Fibroblast of lung (primary cell): ENCODE measurements at places on chromosomes 6 and 20. TPM values are rescaled to one million over a fixed set of nuclear protein-coding genes. Genes with fewer than 3 reads are reported as not detected.
A peak's percentile ranks its signal among the peaks of the same experiment; 100 is the strongest.

- no peaks in the 10 kb centered on the region for H3K4me1 ChIP-seq
- H3K36me3 ChIP-seq = no peaks in the 10 kb centered on the region
- no peak overlapping the region for H3K4me3 ChIP-seq
- H3K27me3 ChIP-seq = no peaks in the 10 kb centered on the region
- H3K27ac ChIP-seq = no peak overlapping the region
Observed at GRCh38 chr6:84976526-84977362, 212.3 kb upstream of the TBX18 start.

C20orf141 gene
- not detected in 2 replicates for total RNA-seq

- no peaks in the 10 kb centered on the region for H3K27me3 ChIP-seq
- DNase-seq = no peak
- no peaks in the 10 kb centered on the region for H3K36me3 ChIP-seq
- H3K4me3 ChIP-seq = no peak overlapping the region
Observed at GRCh38 chr6:22357724-22358189, 60.9 kb upstream of the PRL start.

GRCh38 chr6:166718516-166718915 lies 91.5 kb upstream of the RPS6KA2 start:
- H3K27ac ChIP-seq = no peak overlapping the region
- no peak for DNase-seq
- H3K27me3 ChIP-seq = no peaks in the 10 kb centered on the region
- no peaks in the 10 kb centered on the region for H3K4me1 ChIP-seq
- no peak overlapping the region for H3K4me3 ChIP-seq

- H3K36me3 ChIP-seq = no peaks in the 10 kb centered on the region
- H3K4me3 ChIP-seq = no peak overlapping the region
- peaks cover 2% of the 10 kb centered on the region for H3K27me3 ChIP-seq
- DNase-seq = peak; percentile 51
- H3K4me1 ChIP-seq = no peaks in the 10 kb centered on the region
Observed at GRCh38 chr20:4808872-4809271, 87.2 kb downstream of the PRND start.

DNA sequence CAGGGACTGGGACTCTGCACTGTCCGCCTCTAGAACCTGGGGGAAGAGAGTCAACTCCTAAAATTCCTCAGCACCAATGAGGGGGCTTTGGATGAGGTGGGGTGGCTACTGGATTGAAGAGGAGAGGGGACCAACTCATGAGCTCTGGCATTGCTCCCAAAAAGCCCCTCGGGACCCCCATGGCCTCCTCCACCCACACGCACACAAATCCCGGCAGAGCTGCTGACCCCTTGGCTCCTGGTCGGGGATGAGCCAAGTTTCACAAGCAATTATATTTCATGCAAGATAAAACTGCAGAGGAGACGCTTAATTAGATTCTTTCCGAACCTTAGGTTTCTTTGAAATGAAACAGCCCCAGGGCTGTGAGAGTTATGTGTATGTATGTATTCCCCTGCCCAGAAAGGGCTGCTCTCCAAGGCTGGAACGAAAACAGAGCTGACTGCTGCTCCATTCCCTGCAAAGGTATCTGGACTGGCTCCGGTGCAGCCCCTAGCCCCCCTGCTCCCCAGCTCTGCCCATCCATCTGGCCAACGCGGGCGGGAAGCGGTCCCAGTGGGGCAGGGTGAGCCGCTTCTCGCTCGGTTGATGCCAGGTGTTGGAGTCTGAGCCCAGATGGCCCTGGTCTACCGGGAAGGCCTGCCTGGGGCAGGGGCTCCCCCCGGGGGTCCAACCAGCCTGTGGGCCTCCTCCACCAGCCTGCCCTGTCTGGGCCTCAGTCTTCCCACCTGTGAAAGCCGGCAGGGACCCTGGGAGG lies 46.8 kb upstream of the STX16 start:
- H3K27me3 ChIP-seq = no peaks in the 10 kb centered on the region
- no peak overlapping the region for H3K27ac ChIP-seq
- H3K36me3 ChIP-seq = no peaks in the 10 kb centered on the region
- no peaks in the 10 kb centered on the region for H3K4me1 ChIP-seq
- H3K4me3 ChIP-seq = no peak overlapping the region

DNA sequence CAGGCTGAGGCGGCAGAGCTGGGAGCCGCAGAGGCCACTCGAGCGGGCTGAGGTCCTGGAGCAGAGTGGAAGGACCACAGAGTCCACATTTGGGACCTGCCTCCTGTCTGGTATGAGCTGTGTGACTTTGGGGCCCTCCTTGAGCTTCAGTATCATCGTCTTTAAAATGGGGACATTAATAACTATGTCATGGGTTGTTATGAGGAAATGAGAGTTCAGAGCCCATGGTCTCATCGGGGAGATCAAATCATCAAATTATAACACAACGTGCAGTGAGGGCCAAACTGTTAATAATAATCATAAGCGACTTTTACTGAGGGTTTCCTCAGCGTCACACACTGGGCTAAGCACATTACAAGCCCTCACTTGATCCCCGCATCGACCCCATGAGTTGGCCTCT lies 49.9 kb upstream of the CCDC167 start:
- H3K4me1 ChIP-seq = peaks cover 17% of the 10 kb centered on the region
- H3K27ac ChIP-seq = no peak overlapping the region
- DNase-seq = no peak

DNA sequence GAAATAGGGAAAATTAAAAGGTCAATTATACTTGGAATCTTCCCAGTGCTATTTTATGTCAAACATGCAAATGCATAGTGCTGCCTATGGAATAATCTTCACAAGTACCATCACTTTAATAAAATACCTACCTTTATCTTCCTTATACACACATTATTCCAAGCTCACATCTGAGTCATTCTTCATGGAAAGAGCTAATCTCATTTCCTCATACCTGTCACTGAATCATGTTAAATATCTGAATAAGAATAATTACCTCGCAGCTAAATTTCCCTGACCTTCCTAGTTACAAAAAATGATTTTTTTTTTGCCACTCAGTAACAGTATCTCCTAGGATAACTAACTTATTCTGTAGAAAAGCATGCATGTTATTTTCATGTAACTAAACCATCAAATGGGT lies 661.4 kb upstream of the HS3ST5 start:
- no peaks in the 10 kb centered on the region for H3K36me3 ChIP-seq

PKIB gene
- total RNA-seq = 0.51 and 1.3 TPM in 2 replicates

DNA sequence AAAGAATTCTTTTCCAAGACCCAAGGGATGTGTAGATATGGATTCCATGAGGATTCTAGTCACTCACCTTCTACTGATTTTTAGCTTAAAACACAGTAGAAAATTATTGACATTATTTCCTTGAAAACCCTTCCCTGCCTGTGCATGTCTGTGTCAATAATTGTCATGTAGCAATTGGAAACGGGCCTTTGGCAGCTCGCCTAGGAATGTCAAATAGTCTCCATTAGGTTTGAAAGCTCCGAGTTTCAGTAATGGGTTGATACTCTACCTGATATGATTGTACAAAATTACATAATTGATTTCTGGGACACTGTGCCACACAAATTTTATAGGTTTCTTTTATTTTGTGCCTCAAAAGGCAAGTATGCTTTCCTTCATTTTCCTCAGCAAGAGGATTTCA lies 515.2 kb upstream of the ARID1B start:
- H3K27me3 ChIP-seq = no peaks in the 10 kb centered on the region
- DNase-seq = no peak
- no peaks in the 10 kb centered on the region for H3K4me1 ChIP-seq
- no peak overlapping the region for H3K27ac ChIP-seq

MCHR2 gene
- not detected in 2 replicates for total RNA-seq
